ENCODE measurements at places on chromosomes 7 and 10.

- DNase-seq: no peak
These were observed 561.9 kb upstream of the KCND2 start for GRCh38 chr7:119711104-119711503.

- DNase-seq: no peak
These were observed 28.7 kb upstream of the TNS3 start for GRCh38 chr7:47610506-47611044.

DNA sequence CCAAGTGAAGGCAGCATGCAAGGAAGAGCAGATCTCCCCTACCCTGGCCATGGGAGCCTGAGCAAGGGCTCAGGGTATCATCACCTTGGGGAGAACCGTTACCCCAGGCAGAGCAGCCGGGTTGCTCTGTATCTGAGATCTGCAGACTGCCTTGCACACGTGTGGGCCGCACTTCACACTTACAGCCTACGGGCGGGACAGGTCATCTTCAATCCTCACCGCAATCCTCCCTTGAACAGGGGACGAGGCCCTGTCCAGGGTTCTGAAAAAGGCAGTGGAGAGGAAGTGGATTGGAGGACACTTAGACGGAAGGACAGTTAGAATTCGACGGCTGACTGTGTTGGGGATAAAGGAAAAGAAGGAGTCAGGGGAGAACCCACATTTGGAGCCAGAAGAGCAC lies 51.4 kb downstream of the NPS start:
- DNase-seq: no peak

DNA sequence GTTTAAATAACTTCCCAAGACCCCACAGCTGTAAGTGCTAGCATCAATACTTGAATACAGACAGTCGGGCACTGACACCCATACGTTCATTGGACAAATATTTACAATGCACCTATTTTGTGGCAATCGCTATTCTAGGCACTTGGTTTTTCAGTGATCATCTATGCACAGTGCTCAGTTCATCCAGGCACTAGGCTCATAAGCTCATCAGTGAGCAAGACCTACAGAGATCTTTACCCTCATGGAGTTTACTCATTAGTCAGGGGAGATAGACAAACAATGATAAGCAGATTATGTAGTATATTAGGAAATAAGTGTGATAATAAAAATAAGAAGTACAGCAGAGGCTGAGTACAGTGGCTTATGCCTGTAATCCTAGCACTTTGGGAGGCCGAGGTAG lies 7.6 kb upstream of the DHTKD1 start:
- no peak for DNase-seq

DNA sequence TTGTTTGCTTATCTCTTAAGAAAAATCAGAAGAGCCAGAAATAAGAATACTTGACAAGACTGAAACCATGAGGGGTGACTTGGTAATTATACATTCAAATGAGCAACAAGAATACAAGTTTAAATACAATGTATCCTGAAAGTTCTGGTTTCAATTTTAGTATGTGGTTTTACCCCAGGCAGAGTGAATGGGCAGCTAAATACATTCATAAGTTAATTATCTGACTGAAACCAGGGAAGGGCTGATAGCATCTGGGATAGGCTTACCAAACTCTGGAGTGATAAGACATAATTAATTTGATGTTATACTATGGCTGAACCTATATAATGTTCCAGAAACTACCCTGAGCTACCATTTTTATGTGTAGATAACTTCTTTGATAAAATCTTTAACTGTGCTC lies 252.2 kb upstream of the PLXNA4 start:
- no peak for DNase-seq

DNA sequence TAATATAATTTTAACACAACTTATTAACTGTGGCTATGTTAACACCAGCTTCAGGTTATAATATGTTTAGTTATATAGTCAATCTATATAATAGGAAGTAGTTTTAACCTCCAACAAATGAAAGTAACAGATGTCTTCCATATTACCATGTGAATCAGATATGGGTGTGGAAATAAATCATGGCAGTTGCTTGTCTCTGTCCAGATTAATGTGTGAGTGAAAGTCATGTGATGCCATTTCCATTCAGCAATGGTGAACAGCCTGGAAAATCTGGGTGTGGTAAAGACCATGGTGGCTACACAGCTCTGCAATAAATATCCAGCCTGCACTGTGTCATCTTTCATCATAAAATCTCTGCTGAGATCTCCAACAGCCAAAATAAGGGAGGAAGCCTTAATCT lies 27.8 kb downstream of the HEPACAM2 start:
- DNase-seq: no peak

DNA sequence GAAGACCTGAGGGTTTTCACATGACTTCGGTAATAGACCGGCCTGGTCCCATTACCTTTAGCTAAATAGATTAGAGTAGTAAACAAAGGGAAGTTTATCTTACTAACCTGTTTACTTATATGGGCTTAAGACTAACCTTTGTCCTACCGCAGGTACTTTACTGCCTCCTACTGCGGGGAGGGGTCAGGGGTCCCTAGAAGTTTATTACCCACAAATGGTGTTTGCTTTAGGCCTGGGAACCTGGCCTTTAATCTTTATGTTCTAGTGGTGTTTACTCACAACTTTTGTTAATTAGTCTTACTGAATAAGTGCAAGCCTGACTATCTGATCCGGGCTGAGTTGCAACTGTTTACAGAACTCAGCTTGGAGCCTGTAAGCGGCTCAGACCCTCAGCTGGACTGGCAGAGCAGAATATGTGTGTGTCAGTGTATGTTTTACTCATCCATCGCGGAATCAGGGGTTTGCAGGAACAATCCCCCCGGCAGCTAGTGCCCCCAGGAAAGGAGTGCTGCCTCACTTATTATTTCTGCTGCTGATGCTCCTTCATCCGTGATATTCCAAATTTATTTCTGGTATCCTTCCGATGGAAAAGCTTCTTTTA lies 578.9 kb upstream of the SEMA3D start:
- no peak for DNase-seq

GRCh38 chr10:102931643-102932042 lies 13.5 kb downstream of the CNNM2 start:
- no peak for DNase-seq

DNA sequence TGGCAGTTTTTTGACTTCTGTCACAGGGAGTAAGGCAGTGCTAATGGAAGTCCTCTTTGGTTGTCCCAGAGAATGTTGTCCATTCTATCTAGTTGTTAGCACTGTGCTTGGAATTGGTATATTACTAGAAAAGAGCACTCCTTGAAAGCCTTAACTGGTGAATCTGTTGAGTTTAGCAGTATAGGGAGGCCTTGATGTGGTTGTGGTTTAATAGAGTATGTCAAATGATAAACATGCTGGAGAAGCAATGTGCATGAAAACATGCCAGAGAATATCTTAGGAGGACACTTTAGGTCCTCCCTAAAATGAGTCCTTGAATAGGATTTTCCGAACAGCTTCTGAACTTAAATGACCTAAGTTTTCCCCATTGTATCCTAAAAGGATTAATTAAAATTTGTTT lies 98.6 kb downstream of the BTRC start:
- DNase-seq: no peak

DNA sequence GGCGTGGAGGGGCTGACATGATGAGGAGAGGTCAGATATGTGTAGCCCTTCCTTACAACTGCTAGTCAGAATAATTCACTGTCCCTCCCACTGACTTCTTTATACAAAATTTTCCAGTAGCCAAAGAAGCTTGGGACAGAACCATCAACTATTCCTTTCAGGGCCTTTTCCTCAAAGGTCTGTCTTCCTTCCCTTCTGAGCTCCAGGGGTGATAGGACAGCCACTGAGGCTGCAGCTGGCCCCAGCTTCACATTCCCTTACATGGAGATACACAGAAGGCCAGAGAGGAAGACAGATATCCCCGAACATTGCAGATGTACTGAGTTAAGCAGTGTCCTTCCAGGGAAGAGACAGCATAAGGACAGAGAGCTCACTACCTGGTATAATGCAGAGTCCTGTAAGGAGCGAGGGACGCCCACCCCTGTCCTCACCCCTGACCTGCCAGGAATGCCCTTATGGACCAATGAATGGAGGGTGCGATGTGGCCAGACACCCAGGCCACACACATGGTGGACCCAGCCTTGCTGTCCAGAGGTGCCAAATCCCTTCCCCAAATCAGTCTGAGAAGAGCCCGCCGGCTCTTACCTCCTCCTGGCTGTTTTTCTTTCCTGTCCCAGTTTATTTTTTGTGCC lies 754.7 kb downstream of the GRID1 start:
- DNase-seq: no peak

DNA sequence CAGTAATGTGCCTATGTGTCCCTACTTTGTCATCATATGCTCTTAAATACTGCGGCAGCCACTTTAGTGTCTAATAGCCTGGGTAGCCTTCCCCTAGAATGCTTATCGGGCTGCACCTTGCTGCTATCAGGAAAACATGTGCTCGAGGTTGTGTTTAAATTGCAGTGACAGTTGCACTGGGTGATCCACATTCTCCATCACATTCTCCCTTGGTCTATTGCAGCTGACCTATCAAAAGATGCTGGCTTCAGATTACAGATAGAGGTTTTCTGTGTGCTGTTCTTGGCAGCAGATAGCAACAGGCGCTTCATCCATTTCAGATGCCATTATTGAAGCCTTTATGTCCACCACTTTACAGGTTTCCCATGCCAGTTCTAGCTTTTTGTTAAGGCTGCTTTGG lies 130.1 kb upstream of the MDFIC start:
- no peak for DNase-seq

DNA sequence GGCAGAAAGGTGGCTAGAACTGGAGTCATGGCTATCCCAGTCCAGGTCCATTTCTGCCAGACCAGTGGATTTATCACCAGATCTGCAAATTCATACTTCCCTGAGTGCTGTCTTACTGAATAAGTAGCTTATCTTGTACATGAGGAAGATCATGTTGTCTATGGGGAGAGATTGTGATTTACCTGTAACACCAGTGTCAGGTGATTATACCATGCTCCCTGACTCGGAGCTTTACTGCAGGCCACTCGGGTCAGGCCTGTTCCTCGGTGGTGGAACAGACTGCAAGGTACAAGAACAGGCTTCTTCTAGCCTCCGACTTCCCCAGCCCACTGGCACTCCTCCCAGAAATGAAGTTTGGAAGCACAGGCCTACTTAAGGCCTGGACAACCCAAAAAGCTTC lies 42.6 kb upstream of the DLG5 start:
- no peak for DNase-seq

DNA sequence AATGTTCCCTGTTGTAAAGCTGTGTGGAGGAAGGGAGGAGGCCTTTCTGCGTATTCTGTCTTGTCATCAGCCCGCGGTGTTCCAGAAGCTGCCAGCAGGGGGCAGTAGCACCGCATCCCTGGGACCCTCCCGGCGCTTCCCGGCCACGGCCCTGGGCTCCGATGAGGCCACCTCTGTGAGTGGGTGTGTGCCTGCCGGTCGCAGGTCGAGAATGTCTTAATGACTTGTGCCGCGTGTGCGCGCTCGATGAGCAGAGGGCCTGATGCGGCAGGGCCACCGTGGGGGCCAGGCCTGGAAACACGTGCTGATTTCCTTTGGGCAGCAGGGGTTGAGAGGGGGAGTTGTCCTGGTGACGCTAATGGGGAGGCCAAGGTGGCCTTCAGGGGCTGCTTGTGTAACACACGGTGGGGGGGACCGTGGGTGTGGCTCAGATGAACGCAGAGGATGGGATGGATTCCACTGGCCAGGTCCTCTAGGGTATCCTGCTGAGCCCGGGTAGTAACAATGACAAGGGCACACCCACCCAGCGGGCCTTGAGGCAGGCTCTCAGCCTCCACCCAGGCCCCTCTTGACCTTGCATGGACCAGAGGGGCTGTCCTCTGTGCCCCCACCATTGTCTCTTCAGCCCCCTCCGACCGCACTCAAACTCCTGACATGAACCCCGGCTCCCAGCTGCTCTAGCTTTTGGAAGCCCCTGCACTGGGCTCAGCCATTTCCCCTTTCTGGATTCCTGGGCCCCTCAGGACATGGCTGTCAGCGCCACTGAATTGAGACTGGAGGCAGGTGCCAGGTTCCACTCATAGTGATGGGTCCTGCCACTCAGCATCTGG lies 135.9 kb upstream of the PODXL start:
- no peak for DNase-seq

DNA sequence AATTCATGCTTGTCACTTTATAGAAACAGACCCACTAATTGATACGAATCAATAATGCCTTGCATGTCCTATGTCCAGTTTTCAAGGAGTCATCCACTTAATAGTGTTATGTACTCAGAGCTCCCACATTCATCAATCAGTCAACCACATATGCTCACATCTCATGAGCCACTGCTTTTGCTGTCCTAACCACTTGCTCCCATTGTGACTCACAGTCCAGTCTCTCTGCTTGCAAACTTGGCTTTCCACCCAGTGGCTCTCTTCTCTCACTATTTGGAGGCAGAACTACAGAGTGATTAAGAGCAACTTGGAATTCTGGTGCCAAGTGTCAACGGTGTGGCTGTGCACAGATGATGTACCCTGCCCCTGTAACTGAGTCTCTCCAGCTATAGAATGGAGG lies 166.0 kb downstream of the SNX13 start:
- no peak for DNase-seq

- DNase-seq: no peak
These were observed 216.3 kb downstream of the GFRA1 start for GRCh38 chr10:116056445-116057293.

DNA sequence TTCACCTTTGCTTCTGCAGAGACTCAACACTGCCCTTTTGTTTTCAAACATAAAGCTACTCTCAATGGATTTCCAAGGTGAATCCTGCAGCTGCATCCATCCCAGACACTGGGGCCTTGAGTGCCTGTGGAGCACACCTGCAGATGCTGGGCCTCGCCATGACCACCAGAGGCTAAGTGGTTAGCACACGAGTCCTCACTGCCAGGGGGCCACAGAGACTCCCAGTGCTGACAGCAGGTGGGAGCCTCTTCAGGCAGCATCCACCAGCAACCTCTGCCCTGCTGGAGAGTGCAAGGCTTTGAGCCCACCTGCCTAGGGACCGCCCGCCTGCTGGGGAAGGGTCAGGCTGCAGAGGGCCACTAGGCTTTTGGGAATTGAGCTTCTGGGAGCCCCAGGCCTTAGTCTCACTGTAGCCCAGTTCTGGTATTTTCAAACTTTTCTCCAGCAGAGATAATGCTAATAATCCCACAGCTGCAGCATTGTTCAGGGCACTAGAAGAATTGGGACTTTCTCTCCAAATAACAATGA lies 9.4 kb upstream of the HPS1 start:
- no peak for DNase-seq

GRCh38 chr7:92682903-92683539 lies 92.8 kb upstream of the FAM133B start:
- DNase-seq: no peak

- no peak for DNase-seq
These were observed 443.7 kb downstream of the TYW1 start for GRCh38 chr7:67440321-67440720.
